ENCODE measurements at places on chromosomes 6 and 20.

DNA sequence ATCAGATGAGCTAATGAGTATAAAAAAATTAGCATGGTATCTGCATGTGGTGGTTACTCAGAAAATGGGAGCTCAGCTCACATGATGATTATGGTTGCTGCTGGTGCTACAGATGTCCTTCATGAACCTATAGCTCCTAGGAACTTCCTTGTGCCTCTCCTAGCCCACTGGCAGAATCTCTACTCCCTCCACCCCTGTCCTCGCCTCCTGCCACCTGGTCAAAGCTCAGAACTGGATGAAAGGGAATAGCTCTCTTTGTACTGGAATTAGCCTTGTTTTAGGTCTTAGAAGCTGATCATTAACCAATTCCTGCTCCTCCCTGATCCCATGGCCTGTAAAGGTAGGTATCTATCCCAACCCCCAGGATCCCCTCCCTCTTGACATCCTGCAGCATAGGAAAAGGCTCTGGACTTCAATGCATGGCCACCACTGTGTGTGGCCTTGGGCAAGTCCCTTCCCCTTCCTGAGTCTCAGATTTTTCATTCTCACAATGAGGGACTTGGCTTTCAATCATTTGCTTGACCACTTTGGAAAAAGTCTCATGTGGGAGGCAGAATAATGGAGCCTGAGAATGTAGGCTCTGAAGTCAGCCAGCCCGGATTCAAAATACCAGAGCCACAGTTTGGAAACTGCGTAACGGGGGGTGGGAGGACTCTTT is 43.9 kb downstream of the SLC13A3 start:
- no peak for DNase-seq

- no peak for DNase-seq
Observed at GRCh38 chr6:143973097-143973966, 34.7 kb downstream of the PLAGL1 start.

DNA sequence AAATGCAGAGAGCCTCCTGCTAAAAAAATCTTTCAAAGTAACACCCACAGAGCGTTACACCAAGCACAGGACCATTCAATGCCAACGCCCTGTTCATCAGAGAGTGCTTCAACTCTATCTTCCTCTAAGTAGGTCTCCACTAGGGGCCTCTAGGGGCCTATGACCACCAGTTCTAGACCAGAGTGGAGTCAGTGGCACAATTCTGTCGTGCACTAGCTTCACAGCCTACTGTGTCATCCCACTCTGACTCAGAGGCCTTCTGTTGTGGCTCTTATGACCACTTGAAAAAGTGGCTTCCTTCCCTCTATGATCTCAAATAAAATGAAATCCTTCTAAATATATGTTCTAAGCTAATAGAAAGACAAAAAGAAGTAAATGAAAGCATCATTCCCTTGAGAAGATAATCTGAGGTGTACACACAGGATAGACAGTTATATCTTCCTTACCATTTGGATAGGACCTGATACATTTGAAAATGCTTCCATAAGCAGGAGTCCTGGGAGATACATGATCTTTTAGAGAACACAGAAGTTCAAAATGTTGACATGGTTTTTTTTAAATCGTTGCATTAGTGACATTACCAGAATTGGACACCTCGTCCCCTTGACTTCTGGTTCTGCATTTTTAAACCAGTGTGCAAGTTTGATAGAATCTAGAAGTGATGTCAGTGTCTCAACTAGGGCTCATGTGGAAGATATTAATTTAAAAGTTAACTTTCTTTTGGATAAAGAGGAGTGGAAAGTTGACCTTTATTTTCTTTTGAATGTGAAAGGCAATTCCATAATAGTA is 151.9 kb downstream of the SH3BGRL2 start:
- DNase-seq: no peak

GRCh38 chr6:145453376-145453775 is 281.9 kb downstream of the EPM2A start:
- no peak for DNase-seq

GRCh38 chr20:38692436-38693411 is 31.6 kb upstream of the SLC32A1 start:
- DNase-seq: no peak

Measured in NCI-H2081 treated with DMSO at 0.1 percent for 48 hours (cell line).